ENCODE measurements at places on chromosomes 2 and 18.

DNA sequence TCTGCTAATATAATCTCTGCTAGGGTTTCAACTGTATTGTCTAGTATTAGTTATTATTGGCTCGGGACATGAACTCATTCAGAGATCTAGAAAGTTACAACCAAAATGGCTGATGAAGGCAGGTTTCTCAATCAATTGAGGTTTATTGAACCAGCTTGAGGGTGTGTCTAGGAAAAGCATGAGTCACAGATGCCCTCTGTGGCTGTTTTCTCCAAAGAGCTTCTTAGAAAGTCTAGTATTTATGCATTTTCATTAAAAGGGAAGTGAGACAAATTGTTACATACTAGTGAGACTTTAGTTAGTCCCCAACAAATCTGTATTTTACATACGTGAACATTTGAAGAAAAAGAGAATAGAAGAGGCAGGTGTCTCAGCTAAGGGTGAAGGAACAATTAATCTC, 23.0 kb upstream of the RTTN start:
- no peak for DNase-seq

- DNase-seq, result no peak
These were observed 11.3 kb upstream of the KCNS3 start for GRCh38 chr2:17867133-17867532.

- DNase-seq, result no peak
These were observed 280.3 kb upstream of the SKOR2 start for GRCh38 chr18:47531717-47532116.

- no peak for DNase-seq
These were observed 24.9 kb upstream of the EPC2 start for GRCh38 chr2:148619560-148620195.

GRCh38 chr2:172084645-172085459, 455 bp upstream of the DLX1 start:
- DNase-seq, result peak; percentile 96

GRCh38 chr2:216897561-216898203, 37.8 kb upstream of the TNP1 start:
- no peak for DNase-seq

GRCh38 chr2:212124598-212124997, 414.0 kb downstream of the ERBB4 start:
- no peak for DNase-seq

DNA sequence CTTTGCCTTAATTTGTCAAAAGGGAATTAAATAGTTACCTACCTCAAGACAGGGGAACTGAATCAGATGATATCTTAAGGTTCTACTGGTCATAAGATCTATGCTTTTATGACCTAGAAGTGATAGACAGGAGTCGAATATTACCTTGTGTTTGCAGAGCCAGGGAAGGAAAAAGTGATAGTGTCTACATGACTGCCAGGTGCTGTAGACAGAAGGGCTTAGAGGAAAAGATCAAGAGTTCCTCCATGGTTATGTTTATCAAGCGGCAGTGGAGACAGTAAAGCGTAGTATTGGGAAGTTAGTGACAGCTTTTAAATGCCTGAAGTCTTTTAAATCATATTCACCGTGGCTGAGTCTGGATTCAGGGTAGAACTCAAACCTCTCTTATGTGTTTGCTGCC, 11.9 kb downstream of the CRIM1 start:
- DNase-seq, result no peak

GRCh38 chr2:30666266-30666874, 140.9 kb downstream of the CAPN13 start:
- no peak for DNase-seq

GRCh38 chr2:188596054-188596453, 304.4 kb downstream of the GULP1 start:
- DNase-seq, result no peak

DNA sequence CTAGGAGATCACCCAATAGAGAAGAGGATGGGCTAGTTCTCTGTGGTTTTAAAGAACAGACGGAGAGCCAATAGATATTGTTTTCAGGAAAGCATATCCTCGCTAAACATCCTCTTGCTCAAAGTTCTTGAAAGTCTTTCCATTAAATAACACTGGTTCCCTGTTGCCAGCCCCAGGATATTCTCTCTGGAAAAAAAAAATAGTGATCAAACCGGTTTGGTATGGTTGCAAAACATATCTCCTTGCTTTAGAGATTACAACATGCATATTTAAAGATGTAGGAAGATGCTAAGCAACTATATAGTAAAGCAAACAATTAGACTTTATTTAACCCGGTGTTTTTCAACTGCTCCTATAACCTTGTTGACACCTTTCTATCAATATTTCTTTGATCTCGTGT, 211.4 kb downstream of the CMPK2 start:
- no peak for DNase-seq

DNA sequence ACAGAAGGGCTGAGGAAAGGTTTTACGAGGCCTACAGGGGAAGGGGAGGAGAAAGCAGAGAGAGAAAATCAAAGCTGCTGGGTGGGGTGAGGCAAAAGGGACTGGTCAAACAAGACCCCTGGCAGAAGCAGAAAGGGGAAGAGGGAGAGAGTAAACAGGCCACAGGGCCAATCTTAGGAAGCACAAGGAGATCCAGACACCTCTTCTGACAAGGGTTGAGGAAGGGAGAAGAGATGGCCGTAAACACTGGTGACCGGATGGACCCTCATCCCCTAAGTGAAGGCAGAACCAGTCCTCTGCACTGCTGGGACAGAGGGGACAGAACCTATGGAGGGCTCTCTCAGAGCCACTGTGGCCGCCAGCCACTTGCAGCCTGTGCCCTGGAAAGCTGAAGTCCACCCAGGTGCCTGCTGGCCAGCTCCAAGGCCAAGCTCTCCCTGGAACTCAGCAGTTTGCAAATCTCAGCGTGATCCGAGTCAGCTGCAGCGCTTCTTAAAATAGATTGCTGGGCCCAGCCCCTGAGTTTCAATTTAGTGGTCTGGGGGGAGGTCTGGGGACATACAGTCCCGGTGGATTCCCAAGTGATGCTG, 108.8 kb downstream of the TMEM163 start:
- DNase-seq, result no peak

GRCh38 chr2:35858216-35858615, 497.4 kb upstream of the CRIM1 start:
- DNase-seq, result no peak

Data from NCI-H1436 (cell line).